Astrocyte (in vitro differentiated cells and primary cell): ENCODE measurements at places on chromosomes 7 and 10.

DNA sequence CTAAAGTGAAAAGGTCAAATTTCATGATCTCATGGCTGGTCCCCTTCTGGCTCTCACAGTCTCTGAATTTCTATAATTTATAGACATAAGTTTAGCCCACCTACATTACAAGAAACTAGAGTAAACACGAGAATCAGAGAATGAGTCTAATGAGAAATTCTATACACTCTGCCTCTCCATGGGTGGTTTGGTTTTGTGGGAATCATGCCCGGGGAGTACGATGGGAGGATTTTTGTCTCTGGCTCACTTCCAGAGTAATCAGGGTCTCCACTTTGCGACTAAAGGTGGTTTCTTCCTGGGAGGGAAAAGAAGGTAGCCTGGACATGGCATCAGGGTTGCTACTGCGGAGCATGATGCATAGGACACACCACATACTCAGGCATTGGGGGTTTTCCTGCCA is 69.7 kb downstream of the MRC1 start:
- no peak overlapping the region for H3K4me3 ChIP-seq
- H3K4me1 ChIP-seq: no peaks in the 10 kb centered on the region
- DNase-seq: no peak
- no peaks in the 10 kb centered on the region for H3K27me3 ChIP-seq
- H3K27ac ChIP-seq: no peak overlapping the region

DNA sequence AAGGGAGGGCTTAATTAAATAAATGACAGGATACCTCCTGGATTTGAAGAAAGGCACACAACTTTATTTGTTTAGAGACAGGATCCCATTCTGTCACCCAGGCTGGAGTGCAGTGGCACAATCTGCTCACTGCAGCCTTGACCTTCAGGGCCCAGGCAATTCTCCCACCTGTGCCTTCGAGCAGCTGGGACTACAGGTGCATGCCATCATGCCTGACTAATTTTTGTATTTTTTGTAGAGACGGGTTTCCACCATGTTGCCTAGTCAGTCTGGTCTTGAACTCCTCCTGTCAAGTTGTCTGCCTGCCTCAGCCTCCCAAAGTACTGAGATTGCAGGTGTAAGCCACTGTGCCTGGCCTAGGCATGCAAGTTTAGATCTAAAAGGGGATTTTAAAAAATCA is 272.7 kb upstream of the MBL2 start:
- no peak overlapping the region for H3K4me3 ChIP-seq
- no peaks in the 10 kb centered on the region for H3K27me3 ChIP-seq
- no peaks in the 10 kb centered on the region for H3K4me1 ChIP-seq
- no peaks in the 10 kb centered on the region for H3K36me3 ChIP-seq
- H3K27ac ChIP-seq: no peak overlapping the region

- DNase-seq: no peak
- H3K4me1 ChIP-seq: no peaks in the 10 kb centered on the region
- no peaks in the 10 kb centered on the region for H3K36me3 ChIP-seq
- no peak overlapping the region for H3K27ac ChIP-seq
- no peaks in the 10 kb centered on the region for H3K27me3 ChIP-seq
Measured at GRCh38 chr7:12066521-12066920, 144.6 kb upstream of the TMEM106B start.

DNA sequence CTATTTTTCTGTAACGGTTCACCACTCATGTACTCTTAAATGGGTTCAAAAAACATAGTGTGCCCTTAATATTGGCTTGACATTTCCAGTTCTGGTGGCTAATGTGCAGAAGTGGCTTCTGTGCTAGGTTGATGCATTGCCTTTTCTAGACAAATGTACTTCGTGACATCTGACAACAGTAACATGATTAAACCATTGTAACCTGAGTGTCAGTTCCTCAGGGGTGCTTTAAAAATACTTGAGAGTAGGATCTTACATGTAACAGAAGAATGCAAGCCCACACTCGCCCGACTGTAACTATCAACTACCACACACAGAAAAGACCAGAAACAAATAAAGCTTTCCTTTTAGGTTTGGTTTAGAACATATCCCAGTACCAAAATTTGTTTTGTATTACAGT is 393.4 kb upstream of the NFE2L3 start:
- no peaks in the 10 kb centered on the region for H3K4me1 ChIP-seq
- no peak for DNase-seq
- H3K36me3 ChIP-seq: no peaks in the 10 kb centered on the region
- no peak overlapping the region for H3K27ac ChIP-seq
- no peak overlapping the region for H3K4me3 ChIP-seq
- no peaks in the 10 kb centered on the region for H3K27me3 ChIP-seq

GRCh38 chr7:70044064-70044463 is 445.8 kb downstream of the AUTS2 start:
- no peaks in the 10 kb centered on the region for H3K4me1 ChIP-seq
- no peak for DNase-seq
- no peaks in the 10 kb centered on the region for H3K27me3 ChIP-seq
- H3K4me3 ChIP-seq: no peak overlapping the region
- H3K36me3 ChIP-seq: no peaks in the 10 kb centered on the region
- H3K27ac ChIP-seq: no peak overlapping the region

DNA sequence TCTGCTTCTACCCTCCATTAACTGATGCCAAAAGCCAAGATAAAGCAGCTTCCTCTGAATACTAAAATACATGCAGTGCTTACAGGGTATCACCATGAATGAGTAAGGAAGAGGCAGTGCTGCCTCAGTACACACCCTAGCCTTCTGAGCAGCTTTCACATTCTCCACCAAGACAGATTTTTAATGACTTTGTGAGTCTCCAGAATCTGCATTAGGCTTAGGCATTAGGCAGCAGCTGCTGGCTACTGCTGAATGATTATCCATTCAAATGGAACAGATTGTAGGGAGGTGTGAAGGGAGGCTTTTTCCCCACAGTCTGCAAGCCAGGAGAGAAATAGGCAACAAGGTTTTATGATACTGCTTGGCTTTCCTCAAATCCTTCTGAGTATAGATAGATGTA is 1226.7 kb upstream of the LRRN3 start:
- no peaks in the 10 kb centered on the region for H3K4me1 ChIP-seq
- no peaks in the 10 kb centered on the region for H3K27me3 ChIP-seq
- H3K4me3 ChIP-seq: no peak overlapping the region
- DNase-seq: no peak
- no peak overlapping the region for H3K27ac ChIP-seq

DNA sequence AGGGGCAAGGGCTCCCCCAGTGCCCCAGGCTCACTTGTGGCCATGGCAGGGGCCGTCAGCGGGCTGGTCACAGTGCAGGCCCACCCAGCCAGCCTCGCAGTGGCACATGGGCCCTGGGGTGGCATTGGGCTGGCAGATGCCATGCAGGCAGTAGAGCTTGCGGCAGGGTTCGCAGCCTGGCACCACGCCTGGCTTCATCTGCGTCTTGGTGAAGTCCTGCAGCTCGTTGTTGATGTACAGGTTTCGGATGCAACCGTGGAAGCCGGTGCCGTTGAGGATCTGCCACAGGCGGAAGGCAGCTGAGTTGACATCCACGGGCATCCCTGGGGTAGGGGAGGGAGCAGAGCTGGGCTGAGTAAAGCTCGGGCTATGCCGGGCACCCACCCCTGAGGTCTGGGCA is 170.6 kb downstream of the LCOR start:
- H3K27me3 ChIP-seq: peaks cover 3% of the 10 kb centered on the region

DNA sequence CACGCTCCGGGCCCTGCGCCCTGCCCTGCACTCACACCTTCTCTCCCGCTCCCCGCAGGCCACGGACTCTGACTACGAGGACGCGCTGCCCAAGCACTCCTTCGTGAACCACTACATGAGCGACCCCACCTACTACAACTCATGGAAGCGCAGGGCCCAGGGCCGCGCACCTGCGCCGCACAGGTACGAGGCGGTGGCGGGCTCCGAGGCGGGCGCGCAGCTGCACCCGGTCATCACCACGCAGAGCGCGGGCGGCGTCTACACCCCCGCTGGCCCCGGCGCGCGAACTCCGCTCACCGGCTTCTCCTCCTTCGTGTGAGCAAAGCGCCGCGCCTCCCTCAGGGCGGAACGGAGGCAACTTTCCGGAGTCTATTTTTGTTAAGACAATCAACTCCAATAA is 417.0 kb upstream of the FOXK1 start:
- no peaks in the 10 kb centered on the region for H3K27me3 ChIP-seq
- H3K36me3 ChIP-seq: no peaks in the 10 kb centered on the region
- H3K27ac ChIP-seq: no peak overlapping the region
- DNase-seq: no peak
- no peaks in the 10 kb centered on the region for H3K4me1 ChIP-seq

- H3K4me1 ChIP-seq: no peaks in the 10 kb centered on the region
- H3K27me3 ChIP-seq: peaks cover 34% of the 10 kb centered on the region
- H3K4me3 ChIP-seq: no peak overlapping the region
- H3K27ac ChIP-seq: no peak overlapping the region
Measured at GRCh38 chr10:97914837-97915211, 65.2 kb downstream of the GOLGA7B start.

GRCh38 chr7:149724661-149725425 is 48.5 kb downstream of the ZNF467 start:
- peaks cover 5% of the 10 kb centered on the region for H3K4me1 ChIP-seq
- H3K27ac ChIP-seq: no peak overlapping the region
- no peaks in the 10 kb centered on the region for H3K27me3 ChIP-seq
- H3K4me3 ChIP-seq: no peak overlapping the region

- no peaks in the 10 kb centered on the region for H3K4me1 ChIP-seq
- DNase-seq: no peak
- no peaks in the 10 kb centered on the region for H3K36me3 ChIP-seq
Measured at GRCh38 chr7:33191340-33191739, 62.0 kb downstream of the BBS9 start.

DNA sequence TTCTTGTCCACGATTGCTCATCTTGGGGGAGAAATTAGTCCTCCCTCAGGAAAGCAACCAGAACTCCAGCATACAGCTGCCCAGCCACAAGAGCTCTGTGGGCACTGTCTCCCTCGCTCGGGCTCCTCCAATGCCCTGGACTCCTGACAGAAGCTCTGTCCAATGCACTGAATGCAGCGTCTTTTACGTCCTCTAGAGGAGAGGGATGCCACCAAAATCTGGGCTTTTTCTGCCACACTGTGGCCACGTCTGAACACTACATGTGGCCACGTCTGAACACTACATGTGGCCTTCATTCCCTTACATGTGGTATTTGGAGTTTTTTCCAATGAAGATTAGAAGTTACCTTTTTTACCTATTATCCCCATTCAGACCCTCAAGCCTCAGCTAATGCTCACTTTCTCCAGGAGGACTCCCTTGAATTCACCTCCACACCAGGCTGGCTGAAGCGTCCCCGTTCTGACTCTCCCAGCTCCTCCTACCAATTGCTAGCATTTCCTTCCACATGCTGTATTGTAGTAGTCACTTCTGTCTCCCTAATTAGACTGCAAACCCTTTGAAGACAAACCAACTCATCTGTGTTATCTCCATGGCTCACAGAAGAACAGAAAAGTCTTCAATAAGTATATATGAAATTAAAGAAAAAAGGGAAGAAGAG is 134.3 kb upstream of the PDE1C start:
- peak; percentile 75 for DNase-seq
- H3K27ac ChIP-seq: no peak overlapping the region
- no peaks in the 10 kb centered on the region for H3K36me3 ChIP-seq

DNA sequence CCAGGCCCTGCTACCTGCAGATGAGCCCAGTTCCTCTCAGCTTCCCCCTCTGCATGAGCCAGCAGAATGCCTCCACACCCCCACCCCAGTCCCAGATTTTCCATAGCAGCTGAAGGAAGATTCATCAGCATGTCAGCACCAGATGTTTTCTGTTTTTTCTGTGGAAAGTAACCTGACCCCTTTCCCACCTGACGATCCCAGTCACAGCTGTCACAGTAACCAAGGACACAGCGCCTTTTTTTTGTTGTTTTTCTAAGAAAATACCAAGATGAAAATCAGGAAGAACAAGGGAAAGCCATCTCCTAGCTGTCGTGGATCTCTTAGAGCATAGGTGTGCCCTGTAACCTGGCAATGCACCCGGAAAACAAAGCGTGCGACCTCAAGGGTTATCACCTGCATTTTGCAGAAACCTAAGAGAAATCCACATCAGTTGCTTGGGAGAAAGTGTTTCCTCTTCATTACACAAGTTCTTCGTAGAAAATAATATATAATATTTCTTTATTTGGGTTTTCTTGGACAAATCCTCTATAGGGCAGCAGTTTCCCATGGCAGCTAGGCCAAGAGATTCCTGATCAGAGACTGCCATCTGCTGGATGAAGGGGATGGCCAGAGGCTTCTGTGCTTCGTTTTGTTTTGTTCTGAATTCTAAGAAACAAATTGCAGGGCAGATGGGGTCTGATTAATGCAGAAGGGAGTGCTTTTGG is 401.9 kb downstream of the TNS3 start:
- no peak overlapping the region for H3K4me3 ChIP-seq
- H3K4me1 ChIP-seq: no peaks in the 10 kb centered on the region
- no peak overlapping the region for H3K27ac ChIP-seq
- DNase-seq: peak; percentile 27
- H3K36me3 ChIP-seq: no peaks in the 10 kb centered on the region

DNA sequence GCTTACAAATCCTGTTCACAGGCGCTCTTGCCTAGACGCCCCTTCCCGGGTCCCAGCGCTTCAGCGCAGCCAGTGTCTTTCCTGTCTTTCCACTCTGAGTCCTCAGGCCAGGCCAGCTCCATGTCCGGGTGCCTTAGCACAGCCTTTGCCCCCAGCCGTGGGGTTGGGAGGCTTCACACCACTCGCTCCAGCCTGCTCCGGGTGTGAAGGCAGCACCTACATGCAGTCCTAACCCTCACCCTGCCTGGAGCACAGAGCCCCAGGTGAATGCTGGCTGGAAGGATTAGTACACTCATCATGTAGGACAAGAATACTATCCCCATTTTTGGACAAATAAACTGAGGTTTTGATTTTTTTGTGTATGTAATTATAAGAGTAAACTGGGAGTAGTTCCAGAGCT is 81.7 kb upstream of the TMEM72 start:
- no peaks in the 10 kb centered on the region for H3K27me3 ChIP-seq
- H3K27ac ChIP-seq: peak overlapping the region; percentile 40
- DNase-seq: no peak
- H3K36me3 ChIP-seq: no peaks in the 10 kb centered on the region
- peak overlapping the region; percentile 29 for H3K4me3 ChIP-seq

GRCh38 chr10:48470893-48471805 is 133.7 kb downstream of the ARHGAP22 start:
- H3K27ac ChIP-seq: no peak overlapping the region
- H3K27me3 ChIP-seq: no peaks in the 10 kb centered on the region
- no peak overlapping the region for H3K4me3 ChIP-seq

- no peak for DNase-seq
- H3K27ac ChIP-seq: no peak overlapping the region
- H3K4me1 ChIP-seq: peaks cover 5% of the 10 kb centered on the region
- no peaks in the 10 kb centered on the region for H3K27me3 ChIP-seq
- H3K36me3 ChIP-seq: no peaks in the 10 kb centered on the region
Measured at GRCh38 chr7:43249823-43250145, 137.3 kb downstream of the HECW1 start.

GRCh38 chr7:136016649-136017395 is 39.7 kb upstream of the MTPN start:
- H3K27ac ChIP-seq: no peak overlapping the region
- H3K36me3 ChIP-seq: no peaks in the 10 kb centered on the region
- H3K27me3 ChIP-seq: no peaks in the 10 kb centered on the region
- H3K4me3 ChIP-seq: no peak overlapping the region
- no peak for DNase-seq

GRCh38 chr10:64785816-64786215 is 1264.6 kb downstream of the REEP3 start:
- DNase-seq: no peak
- no peaks in the 10 kb centered on the region for H3K4me1 ChIP-seq
- H3K4me3 ChIP-seq: no peak overlapping the region
- no peak overlapping the region for H3K27ac ChIP-seq
- H3K27me3 ChIP-seq: no peaks in the 10 kb centered on the region
- H3K36me3 ChIP-seq: no peaks in the 10 kb centered on the region
